ENCODE measurements at places on chromosomes 3 and 15.

DNA sequence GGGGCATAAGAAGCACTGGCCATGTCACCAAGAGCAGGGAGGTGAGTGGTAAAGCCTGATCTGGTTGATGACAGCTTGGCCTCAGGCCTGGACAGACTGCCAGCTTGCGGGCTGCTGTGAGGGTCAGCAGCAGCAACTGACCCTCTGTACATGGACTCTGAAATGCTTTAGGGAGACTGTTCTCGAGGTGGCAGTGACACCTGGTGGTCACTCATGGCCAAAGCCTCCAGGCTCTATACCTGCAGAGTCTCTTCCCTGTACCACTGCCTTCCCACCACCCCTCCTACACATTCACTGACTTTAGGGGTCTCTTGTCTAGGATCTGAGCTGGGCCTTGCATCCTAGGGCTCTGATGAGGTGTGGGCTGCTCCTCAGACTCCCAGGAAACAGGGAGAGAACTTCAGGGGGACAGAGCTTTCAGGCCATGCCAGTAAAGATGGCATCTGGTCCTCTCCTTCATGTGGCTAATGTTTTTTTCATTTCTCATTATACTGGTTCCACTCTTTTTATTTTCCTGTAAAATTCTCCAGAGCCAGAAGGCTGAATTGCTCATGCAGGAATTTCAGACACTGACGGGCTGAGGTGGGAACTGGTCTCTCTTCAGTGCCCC is 17.2 kb upstream of the TIMP4 start:
- peak; percentile 67 for DNase-seq

GRCh38 chr3:146274833-146275232 is 23.9 kb upstream of the PLSCR4 start:
- DNase-seq, result no peak

GRCh38 chr3:196969660-196970546 is 1.3 kb upstream of the PIGZ start:
- peak; percentile 85 for DNase-seq

DNA sequence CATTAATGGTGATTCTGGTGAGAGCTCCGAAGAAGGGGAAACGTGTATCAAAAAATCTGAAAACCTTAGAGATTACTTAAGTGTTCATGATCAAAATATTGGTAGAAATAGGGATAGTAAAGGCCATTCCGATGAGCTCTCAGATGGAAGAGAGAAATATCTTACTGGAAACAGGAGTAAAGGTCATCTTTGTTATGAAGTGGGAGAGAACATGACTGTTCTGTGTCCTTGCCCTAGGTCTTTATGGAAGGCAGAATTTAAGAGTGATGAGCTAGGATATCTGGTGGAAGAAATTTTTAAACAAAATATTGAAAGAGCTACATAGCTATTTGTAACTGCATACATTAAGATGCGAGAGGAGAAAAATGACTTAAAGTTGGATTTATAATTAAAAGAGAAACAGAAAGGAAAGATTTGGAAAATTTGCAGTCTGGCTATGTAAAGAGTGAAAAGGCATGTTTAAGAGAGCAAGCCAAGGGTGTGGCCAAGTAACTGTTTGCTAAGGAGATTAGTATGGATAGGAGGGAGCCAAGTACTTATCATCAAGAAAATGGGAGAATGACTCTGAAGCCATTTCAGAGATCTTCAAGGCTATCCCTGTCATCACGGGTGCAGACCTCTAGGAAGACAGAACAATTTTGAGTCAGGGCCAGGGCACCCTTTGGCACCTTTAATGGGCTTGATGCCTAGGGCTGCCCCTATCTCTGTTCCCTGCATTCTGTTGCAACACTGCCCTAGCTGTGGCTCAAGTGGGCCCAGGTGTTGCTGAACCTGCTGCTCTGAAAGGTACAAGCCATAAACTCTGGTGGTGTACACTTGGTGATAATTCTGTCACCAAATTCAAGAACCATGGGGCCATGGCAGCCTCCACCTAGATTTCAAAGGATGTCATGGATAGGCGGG is 27.3 kb downstream of the SLMAP start:
- no peak for DNase-seq

DNA sequence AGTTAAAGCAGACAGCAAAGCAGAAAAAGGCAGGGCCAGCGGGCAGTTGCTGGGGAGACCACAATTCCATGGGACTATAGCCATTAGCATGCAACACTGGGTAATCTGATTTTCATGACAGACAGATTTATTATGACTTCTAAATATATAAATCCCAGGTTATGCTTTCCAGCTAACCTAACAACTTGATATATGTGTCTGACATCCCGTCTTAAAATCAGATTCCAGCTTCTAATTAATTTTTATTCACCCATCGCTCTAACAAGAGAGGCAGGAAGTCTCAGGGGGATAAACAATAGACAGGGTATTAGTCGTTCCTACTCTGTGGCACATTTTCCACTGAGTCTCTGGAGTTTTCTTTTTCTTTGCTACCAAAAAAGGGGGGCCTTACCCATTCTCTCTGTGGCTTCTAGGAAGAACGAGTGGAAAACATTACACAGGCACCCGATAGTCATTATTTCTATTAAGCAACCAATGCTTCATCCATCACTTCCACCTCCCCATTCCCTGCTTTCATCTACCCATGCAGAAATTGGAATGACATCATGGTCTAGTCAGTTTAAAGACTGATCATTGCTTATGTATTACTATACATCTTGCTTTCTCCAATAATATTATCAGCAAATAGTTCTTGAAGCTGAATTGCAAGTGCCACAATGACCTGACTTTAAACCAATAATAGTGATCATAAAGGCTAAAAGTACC is 173.1 kb downstream of the FHIT start:
- no peak for DNase-seq

DNA sequence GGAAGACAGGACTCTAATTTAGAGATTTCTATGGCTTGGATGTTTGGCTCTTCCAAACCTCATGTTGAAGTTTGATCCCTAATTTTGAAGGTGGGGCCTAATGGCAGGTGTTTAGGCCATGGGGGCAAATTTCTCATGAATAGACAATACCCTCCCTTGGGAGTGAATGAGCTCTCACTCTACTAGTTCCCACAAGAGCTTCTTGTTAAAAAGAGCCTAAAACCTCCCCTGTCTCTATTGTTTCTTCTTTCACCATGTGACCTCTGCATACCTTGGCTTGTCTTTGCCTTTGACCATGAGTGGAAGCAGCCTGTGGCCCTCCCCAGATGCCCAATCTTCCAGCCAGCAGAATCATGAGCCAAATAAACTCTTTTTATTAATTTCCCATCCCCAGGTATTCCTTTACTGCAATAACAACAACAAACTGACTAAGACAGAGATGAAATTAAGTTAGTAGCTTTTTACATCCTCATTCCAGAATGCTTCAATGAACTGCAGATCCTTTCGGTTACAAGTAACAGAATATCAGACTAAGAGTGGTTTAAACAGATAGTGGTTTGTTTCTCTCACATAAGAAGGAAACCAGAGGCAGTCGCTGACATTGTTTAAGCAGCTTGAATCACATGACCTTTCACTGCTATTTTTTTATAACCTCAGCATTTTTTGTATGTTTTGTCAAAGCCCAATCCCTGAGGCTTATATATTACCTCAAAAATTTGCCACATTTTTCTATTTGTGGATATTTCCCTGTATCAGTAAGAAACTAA is 1013.3 kb upstream of the SEMA6D start:
- no peak for DNase-seq

DNA sequence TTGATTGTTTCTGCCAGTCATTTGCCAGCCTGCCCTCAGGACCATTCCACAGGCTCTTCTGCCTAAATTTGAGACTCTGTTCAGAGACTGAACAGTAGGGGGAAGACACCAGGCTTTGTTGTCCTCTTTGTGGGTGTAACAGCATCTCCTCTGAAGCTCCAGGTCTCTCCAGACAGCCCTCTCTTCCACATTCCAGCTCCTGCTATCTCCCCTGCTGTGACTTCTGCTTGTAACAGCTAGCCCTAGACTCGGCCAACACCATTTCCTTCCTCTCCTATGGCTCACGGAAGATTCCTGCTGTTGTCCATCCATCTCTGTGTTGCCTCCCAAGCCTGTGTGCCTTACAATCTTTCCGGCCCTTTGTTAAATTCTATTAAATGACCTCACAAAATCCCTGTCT is 40.2 kb downstream of the SUCLG2 start:
- DNase-seq, result no peak

- no peak for DNase-seq
These were observed 2.2 kb downstream of the ICE2 start for GRCh38 chr15:60476713-60477112.

DNA sequence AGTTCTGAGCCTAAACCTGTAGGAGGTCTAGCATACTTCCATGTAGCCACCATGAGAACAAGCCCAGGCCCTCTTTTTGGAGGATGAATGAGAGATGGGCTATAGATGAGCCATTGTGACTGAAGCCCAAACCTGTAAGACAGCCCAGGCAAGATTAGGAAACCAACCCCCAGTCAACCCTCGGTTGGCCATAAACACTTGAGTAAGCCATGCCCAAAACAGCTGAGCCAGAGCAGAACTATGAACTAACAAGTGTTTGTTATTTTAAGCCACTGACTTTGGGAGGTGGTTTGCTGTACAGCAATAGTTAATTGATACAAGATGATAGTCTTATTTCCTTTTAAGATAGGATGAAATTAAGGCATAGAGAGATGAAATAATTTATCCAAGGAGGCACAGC is 12.4 kb upstream of the CPNE4 start:
- DNase-seq, result no peak

DNA sequence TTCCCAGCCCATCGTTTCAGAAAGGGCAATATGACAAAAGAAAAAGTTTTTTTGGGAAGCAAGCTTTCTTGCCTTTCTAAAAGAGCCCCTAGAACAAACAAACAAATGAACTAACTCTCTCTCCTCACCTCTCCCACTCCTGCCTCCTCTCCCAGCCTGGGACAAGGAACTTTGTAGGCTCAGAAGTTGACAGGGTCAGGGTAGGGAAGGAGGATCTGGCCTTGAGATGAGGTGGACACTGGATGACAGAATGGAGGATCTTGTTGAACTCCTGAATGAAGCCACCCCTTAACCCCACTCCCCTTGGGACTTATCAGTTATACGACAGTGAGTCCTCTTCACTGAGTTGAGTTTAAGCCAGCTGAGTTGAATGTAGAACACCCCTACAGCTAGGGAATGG is 1.6 kb upstream of the ITGA11 start:
- no peak for DNase-seq

DNA sequence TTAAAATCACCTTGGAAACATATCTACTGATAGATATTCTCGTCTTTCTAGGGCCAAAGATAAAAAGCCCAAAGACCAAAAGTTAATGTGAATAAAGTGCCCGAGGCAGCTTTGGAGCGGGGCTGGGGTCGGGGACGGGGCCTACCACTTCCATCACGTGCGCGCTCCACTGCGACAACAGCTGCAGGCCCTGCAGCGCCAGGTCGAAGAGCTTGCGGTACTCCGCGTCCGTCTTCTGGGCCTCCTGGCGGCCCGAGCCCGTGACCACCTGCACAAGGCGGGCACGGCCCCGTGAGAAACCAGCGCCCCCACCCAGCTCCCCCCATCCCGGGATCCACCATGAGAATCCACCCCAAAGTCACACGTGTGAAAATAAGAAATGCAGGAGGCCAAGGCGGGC is 52.4 kb downstream of the CYFIP1 start:
- DNase-seq, result no peak

DNA sequence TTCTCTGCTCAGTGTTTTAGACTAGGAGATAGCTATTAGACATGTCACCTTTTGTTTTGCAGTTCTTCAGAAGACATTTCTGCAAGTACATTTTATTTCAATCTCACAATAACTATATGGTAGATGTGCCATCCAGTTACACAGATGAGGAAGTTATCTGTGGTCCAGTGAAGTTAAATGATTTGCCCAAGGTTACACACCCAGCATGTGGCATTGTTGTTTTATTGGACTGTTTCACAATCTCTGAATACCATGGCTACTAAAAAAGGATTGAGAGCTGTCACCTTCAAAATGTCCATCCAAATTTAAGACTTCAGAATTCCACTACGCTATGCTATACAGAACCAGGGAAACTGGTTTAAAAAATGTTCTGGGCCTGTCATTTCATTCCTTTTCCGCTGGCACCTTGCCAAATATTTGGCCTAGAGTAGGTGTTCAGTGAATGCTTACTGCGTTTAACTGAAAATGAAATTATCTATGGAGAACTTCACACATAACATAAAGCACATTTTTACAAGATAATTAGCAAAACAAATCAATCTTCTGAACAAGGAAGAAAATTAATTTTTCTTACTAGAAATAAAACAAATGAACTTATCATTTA is 20.2 kb downstream of the TM6SF1 start:
- DNase-seq, result no peak

DNA sequence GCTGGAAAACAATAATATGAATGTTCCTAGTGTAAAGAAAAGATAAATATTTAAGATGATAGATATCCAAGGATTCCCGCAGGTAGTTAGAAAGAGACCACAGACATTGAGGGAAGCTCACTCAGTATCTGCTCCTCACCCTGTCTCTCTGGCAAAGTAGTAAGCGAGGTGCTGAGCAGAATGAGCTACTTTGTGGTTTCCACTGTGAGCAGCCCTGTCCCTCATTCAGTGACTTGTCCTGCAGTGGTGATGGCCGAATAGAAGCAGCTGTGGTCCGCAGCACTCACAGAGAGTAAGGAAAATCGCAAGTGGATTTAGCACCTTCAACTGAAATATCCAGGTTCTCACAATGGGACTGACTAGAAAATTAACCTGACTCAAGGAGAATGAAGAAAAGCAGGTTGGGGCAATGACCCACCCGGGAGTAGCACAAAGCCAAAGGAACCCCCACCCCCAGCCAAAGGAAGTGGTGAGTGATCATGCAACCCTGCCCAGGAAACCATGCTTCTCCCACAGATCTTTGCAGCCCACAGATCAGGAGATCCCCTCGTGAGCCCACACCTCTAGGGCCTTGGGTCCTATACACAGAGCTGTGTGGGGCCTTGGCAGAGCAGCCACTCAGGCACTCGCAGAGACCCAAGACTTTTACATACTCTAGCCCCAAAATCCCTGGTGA is 21.8 kb upstream of the SLC25A38 start:
- peak; percentile 54 for DNase-seq

DNA sequence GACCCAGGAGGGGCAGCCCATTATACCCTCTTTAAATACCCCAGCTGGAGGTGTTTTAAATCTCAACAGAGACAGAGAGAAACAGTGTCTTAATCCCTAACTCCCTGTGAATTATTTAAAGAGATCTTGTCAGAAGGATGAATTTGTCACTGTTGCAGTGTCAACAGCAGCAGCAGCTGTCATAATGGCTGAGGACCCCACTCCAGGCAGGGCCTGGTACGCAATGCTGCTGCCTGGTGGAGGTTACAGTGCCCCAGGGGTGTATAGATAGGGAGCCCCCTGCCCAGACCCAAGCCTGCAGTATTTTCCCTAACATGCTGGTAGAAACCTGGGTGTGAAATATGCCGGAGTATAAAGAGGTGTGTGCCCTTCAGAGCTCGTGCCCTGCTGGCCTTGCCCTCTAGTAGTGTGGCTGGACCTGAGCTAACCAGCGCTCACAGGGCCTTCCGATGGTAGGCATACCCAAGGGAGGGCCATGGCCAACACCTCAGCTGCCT is 143.0 kb downstream of the EPHB1 start:
- no peak for DNase-seq

GRCh38 chr3:153038367-153038766 is 123.7 kb upstream of the RAP2B start:
- no peak for DNase-seq

Measured in activated T-cell treated with anti-CD3 and anti-CD28 coated beads, Interleukin-2, amount 50 U/mL, for 48 hours (primary cell).